ENCODE measurements at places on chromosomes 3 and 15. TPM values are rescaled to one million over a fixed set of nuclear protein-coding genes. Genes with fewer than 3 reads are reported as not detected.

DNA sequence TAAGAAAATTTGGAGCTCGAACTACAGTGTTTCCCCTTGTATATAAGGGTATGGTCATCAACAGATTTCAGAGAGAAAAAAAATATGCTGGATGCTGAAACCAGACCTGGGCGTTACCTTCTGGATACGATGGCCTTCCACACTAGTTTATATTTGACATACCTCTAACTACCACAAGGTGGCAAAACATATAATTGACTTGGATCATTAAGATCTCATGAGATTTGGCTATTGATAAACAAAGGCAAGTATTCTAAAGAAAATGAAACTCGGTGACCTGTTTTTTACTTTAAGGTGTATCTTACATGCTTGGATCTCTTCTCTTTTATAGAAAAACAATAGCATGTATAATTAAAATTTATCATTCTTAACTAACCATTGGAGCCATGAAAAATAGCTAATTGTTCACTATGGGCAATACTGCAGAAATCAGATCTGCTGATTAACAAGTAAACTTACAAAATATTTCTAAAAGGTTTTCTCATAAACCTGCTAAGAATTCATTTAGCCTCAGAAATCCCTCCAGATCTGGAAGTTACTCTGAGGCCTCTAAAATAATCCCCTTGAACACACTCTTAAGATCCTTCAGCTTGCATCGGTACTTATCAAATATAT lies 300.6 kb upstream of the KCNH8 start:
- no peak for DNase-seq

- DNase-seq, result peak; percentile 20
Observed at GRCh38 chr3:135806317-135806716, 159.2 kb upstream of the PPP2R3A start.

GRCh38 chr3:171231361-171231760 lies 204.8 kb upstream of the SLC2A2 start:
- no peak for DNase-seq

- no peak for DNase-seq
Observed at GRCh38 chr3:54856271-54856670, 71.6 kb downstream of the LRTM1 start.

- no peak for DNase-seq
Observed at GRCh38 chr15:92069308-92070250, 216.1 kb downstream of the SLCO3A1 start.

DNA sequence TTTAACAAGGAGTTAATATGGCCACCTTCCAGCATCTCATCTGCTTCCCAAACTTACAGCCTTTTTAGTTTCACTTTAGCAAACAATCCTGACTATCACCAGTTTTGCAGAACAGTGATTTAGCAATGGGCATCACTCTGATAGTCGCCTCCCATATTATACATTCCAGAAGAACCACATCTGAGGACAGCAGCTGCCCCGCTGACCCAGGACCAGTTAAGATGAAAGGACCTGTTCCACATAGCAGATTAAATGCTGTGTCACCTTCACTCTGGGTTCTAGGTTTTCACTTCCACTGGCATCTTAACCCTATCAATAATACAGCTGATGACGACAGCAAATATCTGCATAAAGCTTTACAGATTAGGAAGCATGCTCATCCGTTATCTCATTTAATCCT lies 99.8 kb downstream of the TRIM69 start:
- DNase-seq, result no peak

DNA sequence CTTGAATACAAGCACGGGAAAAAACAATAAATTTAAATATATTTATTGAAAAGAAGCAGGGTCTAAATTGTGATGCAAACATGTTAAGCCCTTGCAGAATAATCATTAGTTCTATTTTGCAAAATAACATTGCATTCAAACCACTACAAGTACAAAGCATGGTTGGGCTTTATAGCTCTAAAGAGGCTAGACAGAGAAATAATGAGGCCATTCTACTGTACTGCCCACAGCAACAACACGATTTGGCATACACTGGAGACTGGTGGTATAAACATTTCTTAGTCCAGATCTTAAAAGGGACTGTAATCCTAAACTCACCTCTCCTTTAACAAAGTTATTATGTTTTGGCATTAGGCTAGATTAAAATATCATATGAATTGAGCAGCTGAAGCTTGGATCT lies 204.3 kb upstream of the LRIG1 start:
- no peak for DNase-seq

GRCh38 chr3:187769771-187770170 lies 24.5 kb upstream of the BCL6 start:
- DNase-seq, result no peak

GRCh38 chr15:100931143-100931890 lies 12.2 kb downstream of the LRRK1 start:
- no peak for DNase-seq

DNA sequence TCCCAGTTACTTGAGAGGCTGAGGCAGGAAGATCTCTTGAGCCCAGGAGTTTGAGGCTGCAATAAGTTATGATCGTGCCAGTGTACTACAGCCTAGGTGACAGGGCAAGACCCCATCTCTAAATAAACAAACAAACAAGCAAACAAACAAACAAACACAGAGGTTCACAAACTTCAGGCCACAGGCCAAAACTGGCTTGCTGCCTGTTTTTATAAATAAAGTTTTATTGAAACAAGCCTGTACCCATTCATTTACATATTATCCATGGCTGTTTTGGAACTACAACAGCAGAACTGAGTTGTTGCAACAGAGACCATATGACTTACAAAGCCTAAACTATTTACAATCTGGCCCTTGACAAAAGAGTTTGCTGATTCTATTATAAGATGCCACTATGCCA lies 6.5 kb downstream of the DYNC1LI1 start:
- no peak for DNase-seq

- peak; percentile 77 for DNase-seq
Observed at GRCh38 chr15:39976291-39977274, 42.7 kb downstream of the EIF2AK4 start.

GRCh38 chr15:78768531-78769408 lies 42.5 kb downstream of the ADAMTS7 start:
- DNase-seq, result no peak

DNA sequence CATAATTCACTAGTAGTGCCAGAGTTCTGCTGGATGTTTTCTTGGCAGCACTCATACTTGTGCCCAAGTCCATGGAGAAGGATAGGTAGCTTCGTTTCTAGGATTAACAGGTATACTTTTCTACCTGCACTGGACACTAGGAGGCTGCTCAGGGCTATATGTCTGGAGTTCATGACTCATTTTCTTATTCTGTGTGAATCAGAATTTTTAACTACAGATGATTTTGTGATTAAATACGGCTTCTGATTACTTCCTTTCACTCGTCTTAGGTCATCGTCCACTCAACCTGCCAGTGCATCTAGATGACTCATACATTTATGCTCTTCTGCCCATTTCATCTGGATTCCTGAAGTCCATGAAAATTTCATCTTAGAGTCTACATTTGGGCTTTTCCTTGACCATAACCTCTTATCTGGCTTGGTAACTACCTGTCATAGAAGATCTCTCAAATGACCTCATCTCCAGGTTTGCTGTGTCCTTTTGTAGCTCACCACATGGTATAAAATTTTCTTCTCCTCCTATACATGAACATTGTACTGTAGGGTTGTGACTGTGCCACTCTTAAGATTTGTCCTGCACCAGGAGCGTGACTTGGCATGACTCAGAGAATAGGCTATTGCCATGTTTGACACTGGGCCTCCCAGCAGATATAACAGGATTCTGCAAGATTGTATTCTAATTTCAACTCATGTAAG lies 66.7 kb upstream of the GCSAM start:
- DNase-seq, result no peak

DNA sequence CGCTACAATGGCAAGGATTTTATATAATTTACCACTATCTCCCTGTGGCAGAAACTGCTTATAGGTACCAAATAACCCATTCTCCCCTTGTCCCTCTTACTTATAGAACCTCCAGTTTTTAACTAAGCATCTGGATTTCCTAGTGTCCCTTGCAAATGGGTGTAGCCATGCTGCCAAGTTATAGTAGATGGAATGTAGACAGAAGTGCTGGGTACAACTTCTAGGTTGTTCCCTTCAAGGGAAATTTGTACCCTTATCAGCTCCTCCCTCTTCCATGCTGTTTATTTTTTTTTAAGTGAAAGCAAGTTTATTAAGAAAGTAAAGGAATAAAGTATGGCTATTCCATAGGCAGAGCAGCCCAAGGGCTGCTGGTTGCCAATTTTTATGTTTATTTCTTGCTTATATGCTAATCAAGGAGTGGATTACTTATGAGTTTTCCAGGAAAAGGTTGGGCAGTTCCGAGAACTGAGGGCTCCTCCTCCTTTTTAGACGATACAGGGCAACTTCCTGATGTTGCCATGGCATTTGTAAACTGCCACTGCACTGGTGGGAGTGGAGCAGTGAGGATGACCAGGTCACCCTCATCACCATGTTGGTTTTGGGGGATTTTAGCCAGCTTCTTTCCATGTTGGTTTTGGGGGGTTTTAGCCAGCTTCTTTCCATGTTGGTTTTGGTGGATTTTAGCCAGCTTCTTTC lies 40.1 kb upstream of the TM4SF19 start:
- DNase-seq, result no peak

DNA sequence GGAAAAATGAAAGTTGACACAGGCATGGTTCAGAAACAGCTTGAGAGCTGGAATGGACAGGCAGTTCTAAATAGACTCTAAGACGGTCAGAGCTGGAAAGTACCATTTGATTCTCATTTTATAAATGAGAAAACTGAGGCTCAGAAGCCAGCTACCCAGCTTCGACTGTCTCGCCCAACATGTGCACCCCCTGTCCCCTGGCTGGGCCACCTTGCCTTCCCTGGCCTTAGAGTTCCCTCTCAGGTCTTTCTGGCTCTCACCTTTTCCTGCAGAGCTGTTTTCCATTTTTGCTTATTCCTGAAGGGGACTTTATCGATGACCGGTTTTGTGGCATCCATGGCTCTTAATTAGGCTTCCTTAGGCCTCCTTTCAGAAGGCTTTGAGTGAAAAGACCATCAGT lies 17.3 kb upstream of the DOCK3 start:
- DNase-seq, result no peak

- no peak for DNase-seq
Observed at GRCh38 chr3:8518138-8518537, 16.5 kb downstream of the LMCD1 start.

DNA sequence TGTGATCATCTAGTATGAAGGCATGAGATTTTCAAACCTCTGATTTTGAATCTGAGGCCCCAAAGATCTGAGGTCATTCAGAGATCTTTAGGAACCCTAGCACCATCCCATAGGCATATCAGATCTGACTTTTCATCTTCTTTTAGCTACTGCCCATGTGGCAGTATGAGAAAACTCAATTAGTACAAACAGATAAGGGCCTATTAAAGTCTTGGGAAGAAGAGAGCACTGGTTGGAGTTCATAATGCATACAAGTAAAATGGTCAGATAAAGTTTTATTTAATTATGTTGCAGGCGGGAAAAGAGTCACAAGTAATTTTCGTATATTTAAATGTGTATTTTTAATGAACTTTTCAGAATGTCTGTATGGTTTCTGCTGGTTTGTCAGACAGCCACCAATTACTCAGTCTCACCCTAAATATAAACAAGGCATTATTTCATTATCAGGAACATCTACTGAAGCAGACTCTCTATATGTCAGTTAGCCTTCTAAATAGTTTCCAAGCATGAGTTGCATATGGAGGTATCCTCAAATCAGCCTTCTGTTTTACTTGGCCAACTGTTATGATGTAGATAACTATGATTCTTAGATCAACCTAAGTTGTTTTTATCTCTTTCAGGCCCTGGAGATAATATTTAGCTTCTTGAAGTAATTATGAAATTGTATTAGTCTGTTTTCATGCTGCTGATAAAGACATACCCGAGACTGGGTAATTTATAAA lies 340.3 kb upstream of the TBC1D5 start:
- DNase-seq, result no peak

DNA sequence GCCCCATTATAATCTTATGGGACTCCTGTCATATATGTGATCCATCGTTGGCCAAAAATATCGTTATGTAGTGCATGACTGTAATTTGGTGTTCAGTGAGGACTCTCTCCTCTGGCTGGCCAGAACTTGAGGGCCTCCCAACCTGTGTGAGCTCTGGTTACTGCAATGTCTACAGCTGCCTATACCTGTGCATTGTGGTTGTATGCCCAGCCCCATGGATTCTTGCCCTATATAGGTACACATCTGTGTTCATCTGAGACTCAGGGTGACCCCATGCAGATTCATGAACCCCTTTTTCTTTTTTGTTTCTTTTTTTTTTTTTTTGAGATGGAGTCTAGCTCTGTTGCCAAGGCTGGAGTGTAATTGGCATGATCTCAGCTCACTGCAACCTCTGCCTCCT lies 32.6 kb upstream of the KLF13 start:
- no peak for DNase-seq

- no peak for DNase-seq
Observed at GRCh38 chr15:36152936-36153335, 426.5 kb upstream of the CDIN1 start.

DNA sequence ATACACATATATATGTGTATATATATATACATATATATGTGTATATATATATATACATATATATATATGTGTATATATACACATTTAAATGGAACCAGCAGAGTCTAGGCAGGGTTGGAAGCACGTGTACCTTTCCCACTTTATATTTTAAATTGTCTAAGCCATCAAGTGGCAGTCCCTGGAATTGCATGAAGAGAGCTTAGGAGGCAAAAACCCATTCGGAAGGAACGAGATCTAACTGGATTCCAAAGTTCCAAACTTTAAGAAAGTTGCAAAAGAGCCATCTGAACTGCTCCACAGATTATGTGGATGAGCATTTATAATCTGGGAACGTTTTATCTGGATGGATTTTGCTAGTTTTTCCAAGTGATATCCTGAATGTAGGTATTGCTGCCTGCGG lies 186.5 kb downstream of the FOXP1 start:
- DNase-seq, result no peak

DNA sequence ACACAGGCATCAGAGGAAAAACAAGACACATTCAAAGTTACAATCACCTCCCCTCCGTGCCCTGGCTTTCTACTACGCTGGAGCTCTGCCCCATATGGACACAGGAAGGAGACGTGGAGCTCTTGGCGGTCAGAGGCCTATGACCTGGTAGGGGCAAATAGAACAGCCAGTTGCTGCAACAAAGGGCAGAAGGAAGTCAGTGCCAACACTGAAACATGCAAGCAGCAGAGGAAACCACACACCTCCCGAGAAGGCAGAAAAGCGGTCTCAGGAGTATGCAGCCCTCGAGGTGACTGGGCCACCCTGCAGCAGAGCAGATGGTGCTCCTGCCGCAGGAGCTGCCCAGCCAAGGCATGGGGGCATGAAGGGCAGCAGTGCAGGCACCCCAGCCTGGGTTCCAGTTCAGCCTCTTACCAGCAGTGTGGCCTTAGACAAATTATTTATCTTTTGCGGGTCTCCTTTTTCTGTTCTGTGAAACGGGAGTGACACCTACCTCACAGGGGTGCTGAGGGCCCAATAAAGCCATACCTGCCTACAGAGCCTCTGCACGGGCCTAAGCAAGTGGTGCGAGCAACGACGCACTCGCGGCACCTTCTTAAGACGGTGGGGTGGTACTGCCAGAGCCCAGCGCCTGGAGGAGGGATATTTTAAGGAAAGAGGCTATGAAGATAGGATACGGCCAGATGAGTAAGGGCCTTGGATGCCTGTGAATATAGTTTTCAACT lies 8.6 kb downstream of the ZXDC start:
- DNase-seq, result no peak

ADCY5 gene
- 29.8 TPM for total RNA-seq

GRAMD2A gene
- total RNA-seq, result 1.2 TPM

SNX22 gene
- total RNA-seq, result 7.7 TPM

EFCC1 gene
- total RNA-seq, result 0.41 TPM

DNAH12 gene
- total RNA-seq, result 0.82 TPM

ADGRG7 gene
- total RNA-seq, result not detected

SIDT1 gene
- 8.2 TPM for total RNA-seq
